ENCODE measurements at places on chromosomes 4 and X.

- DNase-seq = no peak
Measured at GRCh38 chr4:94410678-94411206, 41.0 kb upstream of the PDLIM5 start.

DNA sequence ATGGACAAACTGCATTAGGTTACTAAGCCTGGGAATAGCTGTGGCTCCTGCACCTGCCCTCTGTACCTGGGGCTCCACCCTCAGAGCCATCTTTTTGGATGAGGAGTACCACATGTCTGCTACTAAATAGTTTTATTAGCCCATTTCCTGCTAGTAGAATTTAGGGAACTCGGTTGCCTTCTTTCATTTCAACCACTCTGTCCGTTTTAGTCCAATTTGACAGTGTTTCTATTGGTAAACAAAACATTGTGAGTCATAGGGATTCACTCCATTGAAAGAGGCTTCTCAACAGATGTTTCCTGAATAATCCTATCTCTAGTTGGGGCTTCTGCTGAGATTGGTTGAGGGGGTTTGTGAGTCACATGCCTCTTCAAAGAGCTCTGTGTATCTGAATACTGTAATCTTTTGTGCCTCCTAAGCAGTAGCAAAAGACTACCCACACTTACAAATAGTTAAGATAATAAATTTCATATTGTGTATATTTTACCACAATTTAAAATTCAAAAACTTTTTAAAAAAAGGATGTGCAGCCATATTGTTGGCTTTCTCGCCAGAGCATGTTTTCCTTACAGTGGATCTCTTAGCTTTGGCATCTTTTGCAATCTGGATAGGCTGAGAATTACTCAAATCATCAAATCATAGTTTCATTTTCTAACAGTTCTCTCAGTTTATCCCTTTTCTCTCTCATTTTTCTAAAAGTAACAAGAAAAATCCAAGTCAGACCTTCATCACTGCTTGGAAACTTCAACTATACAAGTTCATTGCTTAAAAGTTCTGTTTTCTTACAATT lies 9.9 kb downstream of the FAM200B start:
- DNase-seq = peak; percentile 44

DNA sequence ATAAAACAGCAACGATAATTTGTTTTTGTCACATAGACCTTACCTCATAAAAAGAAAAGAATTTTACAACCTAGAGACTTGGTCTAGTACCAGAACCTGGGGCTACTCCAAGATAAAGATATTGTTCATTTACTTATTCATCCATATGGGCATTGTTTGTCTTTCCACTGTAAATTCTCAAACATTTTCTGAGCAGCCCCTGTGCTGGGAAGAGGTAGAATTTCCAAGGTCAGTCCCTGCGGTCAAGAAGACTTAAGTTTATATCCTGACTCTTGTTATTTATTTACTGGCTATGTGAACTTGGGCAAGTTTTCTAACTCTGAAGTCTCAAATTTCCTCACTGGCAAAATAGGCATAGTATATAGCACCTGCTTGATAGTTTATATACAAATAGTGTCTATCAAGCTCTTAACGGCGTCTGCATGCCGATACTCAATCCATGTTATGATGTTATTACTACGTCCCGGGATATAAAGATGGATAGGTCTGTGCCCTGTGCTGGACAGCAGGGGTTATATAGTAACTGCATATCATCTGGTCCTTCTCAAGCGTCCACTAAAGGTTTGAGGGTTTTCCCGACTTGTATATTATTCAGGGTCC lies 222.1 kb upstream of the TAPT1 start:
- no peak for DNase-seq

GRCh38 chr4:154569584-154569983 lies 6.8 kb downstream of the FGB start:
- DNase-seq = no peak

- DNase-seq = no peak
Measured at GRCh38 chrX:23235051-23235450, 99.6 kb upstream of the PTCHD1 start.

- DNase-seq = peak; percentile 61
Measured at GRCh38 chrX:2374086-2374485, 126.7 kb downstream of the DHRSX start.

DNA sequence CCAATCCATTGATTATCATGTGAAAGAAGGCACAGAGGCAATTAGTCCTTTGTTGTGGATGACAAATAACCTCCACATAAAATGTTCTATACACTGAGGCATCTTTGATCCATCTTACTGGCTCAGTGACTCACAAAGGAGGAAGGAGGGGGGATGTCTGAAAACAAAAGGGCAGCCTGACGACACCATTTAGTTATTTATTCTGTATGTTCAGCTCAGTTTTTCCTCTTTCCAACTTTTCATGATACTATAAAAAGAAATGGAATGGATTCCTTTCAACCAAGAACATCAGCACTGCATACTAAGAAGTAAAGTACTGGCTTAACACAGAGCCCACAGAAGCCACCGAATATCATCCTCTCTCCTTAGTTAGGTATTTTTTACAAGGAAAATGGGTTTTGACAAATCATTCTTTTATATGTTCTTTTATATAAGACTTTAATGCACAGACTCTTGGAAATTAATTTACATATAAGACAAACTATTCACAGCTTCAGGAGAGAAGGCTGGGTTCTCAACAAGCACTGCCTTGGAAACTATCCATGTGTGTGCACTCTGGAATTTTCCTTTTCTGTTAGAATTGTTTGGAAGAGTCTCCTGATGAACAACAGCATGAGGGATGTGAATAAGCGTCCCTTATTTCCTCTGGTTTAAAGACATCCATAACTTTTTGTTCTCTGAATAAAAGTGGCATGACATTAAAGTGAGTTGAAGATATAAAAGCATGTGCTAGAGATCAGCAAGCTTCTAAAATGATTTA lies 135.6 kb downstream of the TSPAN5 start:
- DNase-seq = peak; percentile 76

DNA sequence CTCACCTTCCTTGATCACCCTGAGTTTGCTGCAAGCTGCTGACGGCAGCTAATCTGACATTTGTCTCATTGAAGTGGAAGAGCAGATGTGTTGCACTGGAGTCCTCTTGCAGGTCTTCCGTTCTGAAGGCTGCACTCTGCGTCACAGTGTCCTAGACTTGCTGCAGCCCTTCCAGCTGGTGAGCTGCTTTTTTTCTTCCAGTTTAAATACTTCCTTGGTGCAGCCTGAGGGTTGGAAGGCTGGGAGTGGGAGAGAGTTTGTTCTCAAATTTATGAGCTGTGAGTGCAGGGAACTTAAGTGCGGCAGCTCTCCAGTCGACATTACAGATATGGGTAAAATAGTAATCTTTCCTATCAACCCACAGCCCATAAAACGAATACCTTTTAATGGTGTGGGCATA lies 303.6 kb upstream of the FAT1 start:
- DNase-seq = no peak

DNA sequence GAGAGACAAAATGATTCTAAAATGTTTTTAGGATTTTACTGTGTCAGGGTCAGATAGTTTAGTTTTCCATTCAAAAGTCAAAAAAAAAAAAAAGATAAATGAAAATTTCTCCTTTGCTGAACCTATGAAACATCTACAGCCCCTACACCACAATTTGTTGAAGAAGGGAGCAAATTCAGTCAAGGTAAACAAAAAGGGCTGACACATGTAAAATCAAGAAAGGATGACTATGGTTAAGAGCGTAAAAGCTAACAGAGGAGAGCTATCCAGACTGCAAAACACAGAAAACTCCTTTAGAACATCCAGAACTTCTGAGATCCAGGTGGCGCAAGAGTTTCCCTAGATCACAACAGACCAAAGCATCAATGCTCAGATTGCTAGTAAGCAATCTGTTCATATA lies 72.2 kb downstream of the RAB28 start:
- no peak for DNase-seq

- DNase-seq = no peak
Measured at GRCh38 chr4:138774940-138775339, 240.6 kb upstream of the NOCT start.

GRCh38 chr4:56748271-56748670 lies 67.2 kb upstream of the HOPX start:
- no peak for DNase-seq

DNA sequence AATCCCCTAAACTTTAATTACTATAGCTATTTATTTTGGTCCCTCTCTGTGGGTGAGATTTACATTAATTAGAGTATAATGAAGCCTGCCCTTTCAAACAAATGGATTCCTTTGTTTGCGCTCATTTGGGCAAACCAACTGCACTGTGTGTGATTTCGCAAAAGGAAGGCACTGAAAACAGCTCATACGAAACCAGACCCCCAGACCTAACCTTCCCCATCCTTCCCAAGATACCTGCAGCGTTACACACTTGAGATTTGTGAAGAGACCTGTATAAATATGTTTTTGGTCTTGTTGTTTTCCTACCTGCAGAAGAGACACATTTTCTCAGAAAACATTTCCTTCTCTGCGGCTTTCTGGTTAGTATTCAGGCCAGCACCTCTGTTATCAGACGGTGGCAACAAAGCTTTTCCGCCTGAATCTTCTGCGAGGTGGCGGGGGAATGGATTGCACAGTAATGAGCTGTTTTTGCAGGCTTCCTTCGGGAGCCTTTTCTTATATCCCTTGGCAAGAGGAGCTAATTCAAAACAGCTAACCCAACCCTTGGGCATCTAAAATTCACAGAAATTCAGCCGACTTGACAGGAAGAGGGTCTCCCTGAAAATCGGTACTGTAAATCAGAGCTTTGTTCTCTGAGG lies 47.6 kb downstream of the CBLL2 start:
- DNase-seq = no peak

GRCh38 chr4:177066746-177067145 lies 242.9 kb upstream of the NEIL3 start:
- no peak for DNase-seq

- no peak for DNase-seq
Measured at GRCh38 chr4:75678965-75679364, 5.8 kb upstream of the G3BP2 start.

GRCh38 chr4:80306260-80306659 lies 29.3 kb upstream of the CFAP299 start:
- no peak for DNase-seq

DNA sequence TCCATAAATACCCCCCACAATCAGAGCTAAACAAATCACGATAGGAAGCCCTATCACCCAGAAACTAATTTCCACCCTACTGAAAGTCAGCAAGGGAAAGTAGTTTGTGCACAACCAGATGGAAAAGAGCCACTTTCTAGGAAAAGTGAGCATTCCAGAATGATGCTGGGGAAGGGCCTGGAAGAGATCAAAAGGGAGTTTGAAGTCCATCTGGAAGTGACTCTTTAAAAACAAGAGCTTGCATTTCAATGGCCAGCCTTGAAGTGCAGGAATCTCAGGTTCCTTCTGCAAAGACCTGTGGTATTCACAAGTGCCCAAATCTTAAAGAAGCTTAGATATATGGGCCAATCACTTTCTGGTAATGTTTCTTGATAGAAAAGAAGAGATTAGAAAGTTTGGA lies 97.0 kb upstream of the LDB2 start:
- DNase-seq = no peak

DNA sequence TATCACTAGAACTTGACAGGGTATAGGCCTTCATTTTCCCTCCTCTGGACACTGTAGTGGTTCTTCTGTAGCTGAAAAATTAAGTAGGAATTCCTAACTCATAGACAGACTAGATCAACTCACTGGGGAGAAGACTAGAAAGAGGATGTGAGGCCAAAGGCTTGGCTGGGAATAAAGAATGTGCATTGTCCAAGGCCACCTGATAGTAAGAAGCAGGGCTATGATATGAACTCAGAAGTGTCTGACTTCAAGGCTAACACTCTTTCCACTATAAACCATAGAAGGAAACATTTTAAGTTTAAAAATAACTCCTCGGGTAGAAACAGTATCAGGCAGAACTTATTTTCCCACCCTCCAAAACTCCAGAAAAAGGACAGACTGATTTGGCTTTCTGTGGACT lies 346.6 kb downstream of the OPHN1 start:
- no peak for DNase-seq

GRCh38 chr4:183885205-183885720 lies 19.8 kb upstream of the STOX2 start:
- no peak for DNase-seq

DNA sequence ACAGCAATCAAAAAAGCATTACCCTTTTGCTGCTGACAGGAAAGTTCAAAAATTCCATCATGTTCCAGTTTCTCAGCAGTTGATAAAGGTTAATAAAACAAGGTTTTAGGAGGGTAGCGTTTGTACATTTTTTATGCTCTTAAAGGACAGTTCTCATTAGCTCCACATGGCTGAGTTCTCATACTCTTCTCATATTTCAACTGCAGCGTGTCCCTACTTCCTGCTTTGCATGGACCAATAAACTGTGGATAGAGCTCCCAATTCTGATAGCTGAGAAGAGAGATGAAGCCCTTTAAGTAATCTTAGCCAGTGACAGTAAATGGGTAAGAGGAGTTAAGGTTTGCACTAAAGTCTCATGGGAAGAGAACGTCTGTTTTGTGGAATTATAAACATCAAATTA lies 53.5 kb downstream of the SPANXA2 start:
- no peak for DNase-seq

- no peak for DNase-seq
Measured at GRCh38 chr4:173192375-173193162, 24.0 kb downstream of the GALNT7 start.

GRCh38 chr4:56844802-56845580 lies 23.5 kb upstream of the SPINK2 start:
- no peak for DNase-seq

GRCh38 chr4:111174331-111174730 lies 551.5 kb upstream of the PITX2 start:
- peak; percentile 8 for DNase-seq

DNA sequence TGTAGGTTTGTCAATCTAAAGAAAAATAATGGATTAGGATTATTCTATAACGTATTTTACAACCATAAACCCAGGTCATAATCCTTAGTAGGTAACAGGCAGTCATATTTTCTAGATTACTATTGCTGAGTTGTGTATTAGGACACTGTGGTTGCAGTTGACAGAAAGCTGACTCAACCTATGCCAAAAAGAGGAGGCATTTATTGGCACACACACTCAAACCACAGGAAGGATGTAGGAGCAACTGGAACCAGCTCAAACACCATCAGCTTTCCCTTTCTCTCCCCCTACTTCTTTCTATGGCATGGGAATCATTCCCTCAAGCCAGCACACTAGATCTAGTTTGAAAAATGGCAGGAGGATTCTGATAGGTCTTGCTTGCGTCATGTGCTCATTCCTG lies 136.4 kb upstream of the FAM9C start:
- no peak for DNase-seq

DNA sequence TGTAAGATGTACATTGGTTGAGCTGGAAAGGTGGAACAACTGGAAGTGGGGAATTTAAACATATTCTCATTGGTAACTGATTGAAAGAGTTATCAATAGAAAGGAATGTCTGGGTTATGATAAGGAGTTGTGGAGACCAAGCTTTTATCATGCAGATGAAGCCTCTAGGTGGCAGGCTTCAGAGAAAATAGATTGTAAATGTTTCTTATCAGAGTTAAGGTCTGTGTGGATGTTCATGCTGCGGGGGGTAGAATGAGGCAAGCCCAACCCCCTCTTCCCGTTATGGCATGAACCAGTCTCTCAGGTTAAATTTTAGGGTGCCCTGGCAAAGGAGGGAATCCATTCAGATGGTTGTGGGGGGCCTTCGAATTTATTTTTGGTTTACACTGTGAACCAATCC lies 16.0 kb downstream of the ARSD start:
- DNase-seq = no peak

- DNase-seq = no peak
Measured at GRCh38 chr4:184751585-184751956, 17.7 kb upstream of the CENPU start.
